ENCODE measurements at places on chromosomes 12 and 14.

GRCh38 chr12:132161796-132162507 lies 17.7 kb downstream of the NOC4L start:
- DNase-seq = no peak

DNA sequence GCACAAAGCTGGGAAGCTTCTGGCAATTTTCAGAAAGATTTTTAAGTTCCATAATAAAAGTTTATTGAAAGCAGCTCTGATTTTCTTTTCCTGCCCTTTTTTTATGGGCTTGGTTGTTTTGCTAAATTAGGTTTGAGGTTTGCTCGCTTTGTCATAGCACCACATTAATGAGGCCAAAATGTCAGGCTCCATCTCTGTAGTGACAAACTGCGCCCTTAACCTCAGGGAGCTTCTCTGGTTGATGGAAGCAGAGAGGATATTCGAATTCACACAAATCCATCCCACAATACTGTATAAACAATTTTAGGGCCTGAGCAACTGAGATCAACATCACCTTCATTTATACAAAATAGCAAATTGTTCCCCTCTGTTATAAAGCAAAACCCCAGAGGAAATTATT lies 342.6 kb upstream of the TMPO start:
- DNase-seq = no peak

GRCh38 chr12:97758586-97758985 lies 296.0 kb downstream of the RMST start:
- DNase-seq = no peak

- no peak for DNase-seq
Measured at GRCh38 chr14:26959972-26960660, 362.3 kb upstream of the NOVA1 start.

DNA sequence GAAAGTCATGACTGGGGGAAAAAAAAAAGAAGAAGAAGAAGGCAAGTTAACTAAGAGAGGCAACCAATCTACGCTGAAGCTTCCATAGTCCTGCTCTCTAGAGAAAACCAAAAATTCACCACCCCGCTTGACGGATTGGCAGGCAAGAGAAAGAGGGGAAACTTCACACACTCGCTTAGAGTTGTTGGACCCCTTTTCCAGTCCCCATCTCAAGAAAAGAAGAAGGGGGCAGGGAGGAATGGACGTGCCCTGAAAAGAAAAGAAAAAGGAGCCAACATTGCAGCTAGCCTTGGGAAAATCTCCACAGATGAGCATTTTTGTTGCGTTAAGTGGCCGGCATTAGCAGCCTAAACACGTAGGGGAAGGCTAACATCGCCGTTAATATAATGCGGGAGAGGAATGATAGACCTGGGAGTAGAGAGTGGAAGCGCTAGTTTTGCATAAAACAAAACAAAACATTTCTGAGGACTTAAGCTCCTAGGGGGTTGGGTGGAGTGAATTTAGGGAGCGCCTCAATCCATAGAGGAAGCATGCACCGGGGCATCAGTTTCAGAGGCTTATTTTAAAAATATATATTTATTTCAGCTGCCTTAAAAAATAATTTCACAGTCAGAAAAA lies 11.3 kb upstream of the FOXG1 start:
- no peak for DNase-seq

DNA sequence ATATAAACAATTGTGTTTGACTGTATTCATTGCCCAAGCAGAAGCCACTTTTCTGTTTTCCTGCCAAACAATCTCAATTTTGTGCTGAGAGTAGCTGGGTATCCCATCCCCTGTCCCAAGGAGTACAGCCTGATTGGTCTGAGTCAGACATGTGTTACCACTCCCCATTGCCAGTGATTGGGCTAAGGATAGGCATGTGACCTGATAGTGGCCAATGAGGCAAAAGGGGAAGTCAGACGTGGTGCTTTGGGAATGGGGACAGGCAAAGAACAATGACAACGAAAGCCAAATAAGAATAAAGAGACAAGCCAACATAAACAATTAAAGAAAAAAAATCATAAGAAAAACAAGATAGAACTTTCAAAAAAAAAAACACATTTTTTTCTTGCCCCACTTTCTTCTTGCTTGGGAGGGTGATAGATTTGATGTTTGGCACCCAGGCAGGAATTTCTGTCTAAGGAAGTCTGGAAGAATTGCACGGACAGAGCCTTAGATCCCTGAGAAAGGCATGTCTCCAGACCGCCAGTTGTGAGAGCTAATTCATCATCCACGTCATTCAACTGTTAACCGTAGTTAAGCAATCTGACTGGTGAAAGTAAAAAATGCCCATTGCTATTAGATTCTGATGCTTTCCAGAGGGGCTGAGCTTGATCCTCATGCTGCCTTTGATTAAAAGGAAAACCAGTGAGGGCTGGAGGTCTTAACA lies 626.6 kb upstream of the TMEM132C start:
- no peak for DNase-seq
